Right kidney (tissue), 9 donors: ENCODE measurements at places on chromosomes 13 and 19.

- no peak for DNase-seq
Observed at GRCh38 chr19:42345191-42345812, 19.9 kb downstream of the MEGF8 start.

DNA sequence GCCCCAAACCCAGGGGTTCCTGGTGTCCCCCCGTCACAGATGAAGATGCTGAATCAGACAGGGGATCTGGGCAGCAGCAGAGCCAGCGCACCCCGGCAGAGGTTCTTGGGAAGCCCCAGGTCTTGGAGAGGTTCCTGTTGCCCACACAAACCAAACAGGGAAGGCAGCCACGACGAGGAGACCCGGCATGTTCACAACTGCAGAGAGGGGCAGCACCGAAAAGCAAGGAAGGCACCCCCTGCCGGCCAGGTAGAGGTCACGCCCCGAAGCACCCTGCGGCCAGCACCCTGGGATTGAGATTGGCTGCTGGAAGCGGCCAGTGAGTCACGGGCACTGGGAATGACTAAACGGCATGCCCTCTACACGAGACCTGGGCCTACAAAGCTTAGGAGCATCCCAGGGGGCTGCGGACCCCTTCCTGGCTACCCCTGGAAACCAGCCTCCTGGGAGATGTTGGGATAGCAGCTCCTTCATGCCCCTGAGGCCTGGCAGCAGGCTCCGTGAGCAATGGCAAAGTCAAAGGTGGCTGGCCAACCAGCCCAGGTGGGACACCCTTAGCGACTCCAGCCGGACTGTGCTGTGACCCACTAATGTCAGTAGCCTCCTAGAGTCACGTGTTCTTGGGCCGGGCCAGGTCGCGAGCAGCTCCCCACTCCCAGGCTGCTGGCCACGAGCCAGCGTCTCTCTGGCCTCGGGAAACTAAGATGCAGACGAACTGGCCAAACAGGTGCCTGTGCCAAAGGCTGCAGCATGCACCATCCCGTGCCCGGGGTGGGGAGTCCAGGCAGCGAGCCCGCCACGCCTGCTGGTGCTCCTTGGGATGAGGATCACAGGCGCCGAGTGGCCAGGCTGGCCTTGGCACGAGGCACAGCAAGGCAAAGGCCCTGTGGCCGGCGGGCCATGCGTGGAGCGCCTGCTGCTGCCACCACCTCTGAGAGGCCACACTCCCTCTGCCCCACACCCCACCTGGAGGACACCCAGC lies 43.2 kb downstream of the MLLT1 start:
- peak; percentile 14 for DNase-seq

DNA sequence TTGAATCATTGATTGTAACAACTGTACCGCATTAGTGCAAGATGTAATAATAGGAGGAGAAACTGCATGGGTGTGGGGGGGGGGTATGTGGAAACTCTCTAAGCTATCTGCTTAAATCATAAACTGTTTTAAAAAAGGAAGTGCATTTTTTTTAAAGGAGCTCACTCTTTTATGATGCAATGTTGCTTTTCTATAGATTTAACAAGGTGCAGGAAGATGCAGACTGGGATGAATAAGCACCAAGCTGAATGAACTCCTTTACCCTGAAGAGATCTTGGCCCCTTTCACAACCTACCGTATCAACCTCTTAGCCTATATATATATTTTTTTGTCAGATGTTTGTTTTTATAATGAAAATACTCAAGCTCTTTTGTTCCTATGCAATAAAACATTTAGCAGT lies 95.9 kb downstream of the AKAP11 start:
- DNase-seq: no peak

- DNase-seq: no peak
Observed at GRCh38 chr13:66855131-66855530, 375.0 kb downstream of the PCDH9 start.

GRCh38 chr13:31594056-31594455 lies 145.3 kb upstream of the RXFP2 start:
- no peak for DNase-seq

GRCh38 chr13:84121456-84121855 lies 239.2 kb upstream of the SLITRK1 start:
- DNase-seq: no peak

DNA sequence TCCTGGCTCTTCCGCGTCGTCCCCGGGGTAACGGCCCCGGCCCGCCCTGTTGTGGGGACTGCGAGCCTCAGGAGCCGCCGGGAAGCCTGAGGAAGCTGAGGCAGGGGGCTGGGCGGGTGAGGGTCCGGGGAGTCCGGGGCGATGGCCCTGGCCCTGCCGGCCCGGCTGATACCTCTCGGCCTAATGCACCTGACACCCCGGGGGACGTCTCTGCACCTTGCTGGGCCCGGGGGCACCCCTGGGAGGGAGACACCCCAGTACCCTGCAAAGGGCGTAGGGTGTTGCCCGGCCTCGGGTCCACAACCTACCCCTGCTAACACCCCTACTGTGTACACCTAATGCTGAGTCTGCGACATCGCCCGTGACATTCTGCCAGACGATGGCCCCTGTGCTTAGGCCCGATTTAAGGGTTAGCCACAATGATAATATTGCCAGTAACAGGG lies 410 bp downstream of the PIN1 start:
- no peak for DNase-seq

- DNase-seq: no peak
Observed at GRCh38 chr13:99425485-99426341, 75.6 kb upstream of the TM9SF2 start.

- peak; percentile 93 for DNase-seq
Observed at GRCh38 chr19:46471116-46471733, at the start of gene PNMA8A. Gene PNMA8A, minus strand, starts transcription at chr19:46471563. Its CDS starts 528 bp downstream, at chr19:46471035.

GRCh38 chr13:50357586-50358118 lies 342.4 kb downstream of the KCNRG start:
- peak; percentile 48 for DNase-seq

- peak; percentile 19 for DNase-seq
Observed at GRCh38 chr19:7678971-7679751, 1.5 kb upstream of the TRAPPC5 start.

DNA sequence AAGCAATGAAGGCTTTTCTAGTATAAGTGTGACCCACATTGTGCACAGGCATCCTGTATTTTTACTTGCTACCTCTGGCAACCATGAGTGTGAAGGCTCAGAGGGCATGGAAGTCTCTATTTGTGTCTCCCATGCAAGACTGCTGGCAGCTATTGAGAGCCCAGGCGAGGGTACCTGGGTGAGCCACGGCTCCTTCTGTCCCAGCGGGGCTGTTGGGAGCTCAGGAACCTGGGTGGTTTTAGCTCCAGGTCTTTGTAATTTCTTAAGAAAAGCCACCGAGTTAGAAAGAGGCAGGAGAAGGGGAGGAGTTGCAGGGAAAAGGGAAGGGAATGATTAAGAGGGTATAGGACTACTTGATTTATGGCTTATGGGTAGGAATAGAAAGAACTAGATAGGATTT lies 190.4 kb upstream of the SOX1 start:
- no peak for DNase-seq

DNA sequence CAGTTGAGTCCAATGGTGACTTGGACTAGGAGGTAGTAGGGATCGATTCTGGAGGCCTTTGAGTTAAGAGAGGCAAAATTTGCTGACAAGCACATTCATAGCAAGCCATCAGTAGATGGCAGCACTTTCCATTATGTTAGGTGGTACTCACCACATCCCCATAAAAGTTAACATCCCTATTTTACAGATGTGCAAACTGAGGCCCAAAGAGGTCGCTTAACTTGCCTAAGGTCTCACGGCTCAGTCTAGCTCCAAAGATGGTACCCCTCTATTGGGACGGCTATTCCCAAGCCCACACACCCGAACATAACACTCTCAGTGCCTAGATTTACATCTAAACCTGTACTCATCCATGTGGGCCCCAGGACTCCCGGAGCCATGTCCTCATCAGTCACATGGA lies 21.5 kb upstream of the FOSB start:
- no peak for DNase-seq

GRCh38 chr13:100659578-100659977 lies 15.0 kb downstream of the TMTC4 start:
- no peak for DNase-seq

GRCh38 chr19:10254244-10254643 lies 2.2 kb downstream of the MRPL4 start:
- no peak for DNase-seq

GRCh38 chr13:71291842-71292146 lies 575.2 kb downstream of the DACH1 start:
- DNase-seq: no peak

GRCh38 chr13:98144801-98145350 lies 2.0 kb downstream of the FARP1 start:
- no peak for DNase-seq

- no peak for DNase-seq
Observed at GRCh38 chr19:4916292-4917082, 7.2 kb downstream of the UHRF1 start.

DNA sequence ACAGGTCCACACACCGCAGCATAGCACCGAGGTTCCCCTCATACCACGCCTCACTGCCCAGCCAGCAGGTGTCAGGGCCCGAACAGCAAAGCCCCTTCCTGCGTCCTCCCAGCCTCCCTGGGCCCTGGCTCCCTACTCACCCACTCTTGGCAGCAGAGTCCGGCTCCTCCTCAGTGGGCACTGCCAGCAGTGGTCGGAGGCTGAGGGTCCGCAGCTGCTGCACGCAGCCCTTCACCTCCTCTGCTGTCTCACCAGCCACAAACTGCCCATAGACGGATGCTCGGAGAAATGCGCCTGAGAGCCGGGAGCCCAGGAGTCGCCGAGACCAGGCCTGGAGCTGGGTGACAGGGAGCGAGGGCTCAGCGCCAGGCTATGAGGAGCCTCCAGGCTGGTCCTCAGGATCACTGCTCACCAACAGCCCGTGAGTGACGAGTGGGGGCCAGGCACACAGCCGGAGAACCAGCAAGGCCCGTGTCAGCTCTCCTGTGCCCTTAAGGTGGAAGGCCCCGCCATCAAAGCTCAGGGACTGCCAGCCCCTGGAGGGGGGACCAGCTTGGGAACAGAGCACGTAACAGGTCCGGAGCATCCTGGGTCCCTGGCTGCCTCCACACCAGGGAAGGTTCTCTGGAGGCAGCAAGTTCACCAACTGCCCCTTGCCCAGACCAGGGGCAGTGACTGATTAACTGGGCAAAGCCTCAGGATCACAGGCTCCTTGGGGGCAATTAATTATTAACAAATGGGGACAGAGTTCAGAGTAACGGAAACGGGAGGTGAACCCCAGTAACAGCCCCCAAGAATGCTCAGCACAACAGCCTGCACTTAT lies at the start of gene PRODH2:
Gene PRODH2, minus strand, starts transcription at position 626 of the 823 bp plus-strand sequence. Its CDS starts 40 bp downstream, at position 586.
- DNase-seq: no peak

GRCh38 chr19:10187315-10187714 lies 7.4 kb downstream of the DNMT1 start:
- DNase-seq: no peak

- DNase-seq: no peak
Observed at GRCh38 chr19:50510121-50510670, 795 bp downstream of the JOSD2 start.

DNA sequence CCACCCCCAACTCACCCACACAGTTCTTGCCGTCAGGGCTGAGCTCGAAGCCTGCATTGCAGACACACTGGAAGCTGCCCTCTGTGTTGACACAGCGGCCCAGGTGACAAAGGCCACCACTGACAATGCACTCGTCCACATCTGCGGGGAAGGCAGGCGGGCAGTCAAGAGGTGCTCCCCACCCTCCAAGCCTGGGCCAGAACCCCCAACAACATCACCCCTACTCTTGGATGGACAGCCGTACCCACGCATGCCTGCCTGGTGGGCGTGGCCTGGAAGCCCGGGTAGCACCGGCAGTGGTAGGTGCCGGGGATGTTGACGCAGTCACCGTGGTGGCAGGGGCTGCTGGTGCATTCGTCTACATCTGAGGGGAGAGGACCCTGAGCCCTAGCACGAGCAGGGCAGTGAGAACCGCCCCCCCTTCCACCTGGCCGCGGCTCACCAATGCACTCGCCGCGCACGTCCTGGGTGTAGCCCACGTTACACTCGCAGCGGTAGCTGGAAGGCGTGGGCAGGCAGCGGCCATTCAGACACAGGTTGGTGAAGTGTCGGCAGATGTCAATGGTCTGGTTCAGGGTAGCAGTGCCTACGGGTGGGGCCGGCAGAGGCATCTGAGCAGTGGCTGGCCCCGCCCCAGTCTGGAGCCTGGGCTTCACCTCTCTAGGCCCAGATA lies 13.3 kb downstream of the FBN3 start:
- DNase-seq: no peak

DNA sequence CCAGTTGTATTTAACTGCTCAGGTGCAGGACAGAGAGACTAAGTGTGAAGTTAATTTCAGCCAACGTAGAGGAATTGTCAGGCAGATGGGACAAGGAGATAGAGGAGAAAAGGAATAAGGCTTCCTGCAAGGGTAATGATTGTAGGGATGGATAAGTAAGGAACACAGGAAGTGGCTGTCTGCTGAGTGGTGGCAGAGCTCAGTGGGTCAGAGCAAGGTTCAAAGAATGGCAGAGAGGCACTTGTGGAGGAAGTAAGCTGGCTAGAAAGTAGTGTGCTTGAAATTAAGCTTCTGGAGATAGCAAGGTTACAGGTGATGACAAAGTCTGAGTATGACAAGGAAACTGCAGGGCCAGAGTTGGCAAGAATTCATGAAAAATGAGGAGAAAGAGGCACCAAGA lies 47.9 kb downstream of the USPL1 start:
- no peak for DNase-seq

DNA sequence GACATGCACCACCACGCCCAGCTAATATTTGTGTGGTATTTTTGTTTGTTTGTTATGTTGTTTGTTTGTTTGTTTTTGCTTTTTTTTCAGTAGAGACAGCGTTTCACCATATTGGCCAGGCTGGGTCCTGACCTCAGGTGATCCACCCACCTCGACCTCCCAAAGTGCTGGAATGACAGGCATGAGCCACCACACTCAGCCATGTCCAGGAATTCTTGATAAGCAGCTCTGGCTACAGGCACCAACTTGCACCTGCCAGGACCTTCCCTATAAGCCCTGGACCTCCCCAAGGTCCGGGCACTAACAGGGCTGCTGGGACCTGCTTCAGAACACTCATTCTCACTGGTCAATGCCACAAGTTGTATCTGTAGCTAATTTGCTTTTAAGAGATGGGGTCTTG lies 48.7 kb downstream of the TINCR start:
- no peak for DNase-seq

DNA sequence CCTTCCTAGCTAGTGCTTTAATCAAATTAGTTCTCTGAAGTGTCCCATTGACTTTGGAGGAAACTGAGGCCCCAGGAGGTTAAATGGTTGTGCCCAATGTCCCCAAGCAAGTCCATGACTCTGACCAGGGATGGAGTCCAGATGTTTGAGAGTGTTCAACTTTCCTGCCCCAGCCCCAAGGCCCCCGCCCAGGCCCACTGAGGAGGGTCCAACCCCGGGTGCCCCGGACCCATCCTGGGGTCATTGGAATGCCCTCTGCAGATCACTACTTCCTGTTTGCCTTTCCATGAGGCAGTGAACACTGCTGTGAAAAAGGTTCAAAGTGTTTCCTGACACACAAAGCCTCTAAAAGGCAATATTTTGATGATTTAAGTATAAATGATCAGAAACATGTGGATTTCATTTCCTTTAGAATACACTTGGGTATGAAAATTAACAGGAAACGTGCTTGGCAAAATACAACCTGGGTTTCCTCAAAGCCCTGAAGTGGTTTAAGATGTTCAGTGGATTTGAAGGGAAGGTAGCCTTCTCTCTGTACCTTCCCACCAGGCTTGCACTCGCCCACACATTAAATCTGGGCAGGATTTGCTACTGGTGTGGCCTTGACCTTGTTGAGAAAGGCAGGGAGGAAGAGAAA lies 335.7 kb downstream of the TSHZ3 start:
- no peak for DNase-seq
